ENCODE measurements at places on chromosomes 5 and 9. TPM values are rescaled to one million over a fixed set of nuclear protein-coding genes. Genes with fewer than 3 reads are reported as not detected.

GRCh38 chr5:168816661-168817060, 237.5 kb upstream of the PANK3 start:
- DNase-seq: no peak

DNA sequence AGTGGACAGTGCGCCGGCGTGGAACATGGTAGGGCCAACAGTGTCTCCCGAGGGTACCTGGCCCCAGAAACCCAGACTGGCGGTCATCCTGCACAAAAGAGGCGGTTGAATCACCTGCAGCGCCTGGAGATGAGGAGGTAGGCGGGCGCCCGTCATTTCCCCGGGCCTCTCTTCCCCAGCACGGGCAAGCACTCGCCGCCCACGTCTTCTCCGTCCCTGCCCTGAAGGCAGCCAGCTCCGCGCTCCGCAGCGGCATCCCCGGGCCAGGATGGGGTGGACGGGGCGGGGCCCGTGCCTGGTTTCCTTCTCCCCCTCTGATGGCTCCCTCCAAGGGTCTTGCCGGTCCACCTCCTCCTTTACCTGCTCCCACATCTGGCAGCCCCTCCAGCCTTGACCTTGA, 27.1 kb upstream of the N4BP3 start:
- DNase-seq: no peak

- no peak for DNase-seq
Measured at GRCh38 chr9:136254381-136255165, 9.0 kb upstream of the QSOX2 start.

DNA sequence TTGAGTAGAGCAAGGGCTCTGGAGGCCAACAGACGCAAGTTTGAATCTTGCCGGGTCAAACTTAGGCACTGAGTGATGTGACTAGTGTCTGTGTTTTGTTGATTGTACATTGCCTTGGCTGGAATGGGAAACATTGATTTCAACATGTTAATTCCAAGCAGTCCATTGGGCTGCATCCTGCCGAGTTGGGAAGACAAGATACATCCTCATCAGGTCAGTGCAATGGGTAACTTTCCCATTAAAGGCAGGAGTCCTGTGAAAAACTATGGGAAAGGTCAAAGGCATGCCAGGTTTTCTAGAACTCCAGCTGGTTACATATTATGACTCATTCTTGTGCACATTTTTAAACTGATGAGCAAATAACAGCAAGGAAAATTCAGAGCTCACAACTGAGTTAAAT, 126.5 kb upstream of the ABCA1 start:
- peak; percentile 75 for DNase-seq

- DNase-seq: peak; percentile 0
Measured at GRCh38 chr5:131672776-131673175, 37.7 kb upstream of the RAPGEF6 start.

DNA sequence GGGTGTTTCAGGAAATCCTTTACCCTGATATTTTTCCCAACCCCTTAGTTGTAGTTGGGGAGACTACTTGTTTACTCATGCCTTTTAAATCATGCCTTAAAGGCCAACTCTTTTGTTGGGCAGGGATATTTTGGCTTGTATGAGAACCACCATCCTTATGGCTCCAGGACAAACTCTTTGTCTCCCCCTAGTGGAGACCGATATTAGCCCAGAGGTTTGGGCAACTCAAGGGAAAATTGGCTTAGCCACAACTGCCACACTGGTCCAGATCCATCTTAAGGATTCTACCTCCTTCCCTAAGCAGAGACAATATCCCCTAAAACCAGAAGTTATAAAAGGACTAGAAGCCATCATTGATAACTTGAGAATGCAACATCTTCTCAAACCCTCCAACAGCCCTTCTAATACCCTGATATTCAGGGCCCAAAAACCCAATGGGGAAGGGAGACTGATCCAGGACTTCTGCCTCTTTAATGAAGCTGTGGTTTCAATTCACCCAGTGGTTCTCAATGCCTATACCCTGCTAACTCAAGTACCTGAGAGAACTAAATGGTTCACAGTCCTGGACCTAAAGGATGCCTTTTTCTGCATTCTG, 100.9 kb upstream of the HCN1 start:
- DNase-seq: peak; percentile 3

DNA sequence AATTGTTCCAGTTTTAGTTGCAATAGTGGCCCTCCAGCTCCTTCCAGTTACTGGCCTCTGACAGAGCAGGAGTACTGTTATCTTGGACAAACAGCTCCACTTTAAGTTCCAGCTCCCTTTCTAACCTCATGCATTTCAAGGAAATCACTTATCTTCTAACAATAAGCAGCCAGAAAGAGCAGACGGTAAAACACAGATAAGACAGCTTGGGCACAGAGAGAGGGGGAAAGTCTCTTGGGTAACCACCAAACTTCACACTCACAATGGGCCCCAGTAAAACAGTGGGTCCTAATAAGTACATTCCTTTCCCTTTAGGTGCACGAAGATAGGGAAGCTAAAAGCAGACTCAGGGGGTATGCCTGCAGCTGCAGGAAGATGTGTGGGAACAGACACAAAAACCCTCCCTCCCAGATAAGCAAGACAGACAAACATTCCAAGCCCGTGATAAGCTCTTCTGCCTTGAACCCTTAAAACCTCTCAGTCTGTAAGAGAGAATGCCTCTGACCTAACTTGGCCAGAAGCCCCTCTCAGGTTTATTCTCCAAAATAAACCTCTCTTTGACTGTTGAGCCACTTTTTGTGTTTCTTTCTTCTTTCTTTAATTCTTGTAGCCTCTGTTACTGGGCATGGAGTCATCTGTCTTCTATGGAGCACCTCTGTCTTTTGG, 30.8 kb downstream of the OR1J1 start:
- no peak for DNase-seq

GRCh38 chr9:78073722-78074121, 42.1 kb upstream of the GNAQ start:
- DNase-seq: no peak

DNA sequence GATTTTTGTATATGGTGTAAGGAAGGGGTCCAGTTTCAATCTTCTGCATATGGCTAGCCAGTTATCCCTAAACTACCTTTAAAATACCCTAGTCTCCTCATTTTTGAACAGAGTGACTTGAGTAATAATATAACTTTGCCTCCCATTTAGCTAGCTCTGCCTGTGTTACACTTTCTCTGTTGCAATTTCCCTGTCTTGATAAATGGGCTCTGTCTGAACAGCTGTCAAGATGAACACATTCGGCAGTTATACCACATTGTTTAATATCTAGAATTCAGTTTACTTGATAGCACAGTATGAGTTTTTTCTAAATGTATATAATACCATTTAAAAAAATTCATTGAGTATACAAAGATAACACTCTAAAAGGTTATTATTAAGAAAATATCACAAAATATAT, 562.9 kb upstream of the FTMT start:
- DNase-seq: no peak

DNA sequence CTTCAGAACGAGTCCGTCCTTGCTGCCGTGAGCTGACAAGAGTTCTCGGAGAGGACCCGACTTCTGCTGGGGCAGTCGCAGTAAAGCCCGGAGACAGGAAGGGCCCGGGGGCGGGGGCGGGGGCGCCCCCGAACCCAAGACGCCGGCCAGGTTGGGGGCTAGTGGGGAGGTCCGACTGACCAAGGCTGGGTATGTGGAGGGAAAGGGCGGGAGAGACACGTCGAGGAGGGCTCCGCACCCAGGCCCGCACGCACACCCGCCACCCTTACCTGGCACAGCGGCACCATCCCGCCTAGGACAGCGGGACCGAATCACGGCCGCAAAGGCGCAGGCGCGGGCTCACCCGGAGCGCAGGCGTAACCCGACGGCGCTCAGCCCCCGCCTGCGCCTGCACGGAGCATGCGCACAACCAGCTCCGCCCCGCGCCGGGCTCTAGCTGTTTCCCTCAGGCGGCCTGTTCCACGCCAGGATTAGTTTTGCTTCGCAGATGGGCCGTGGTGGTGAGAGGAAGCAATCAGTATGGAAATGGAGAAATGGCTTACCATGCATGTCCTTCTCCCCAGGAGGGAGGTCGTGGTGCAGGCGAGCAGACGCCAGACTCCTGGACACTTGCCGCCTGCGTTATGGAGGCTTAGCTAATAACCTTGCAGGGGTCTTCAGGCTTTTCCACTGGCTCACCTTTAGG, at the start of gene MOCS2:
Gene MOCS2 (minus strand): TSS at position 315 of the 685 bp plus-strand sequence. CDS start 2,583 bp downstream, outside the sequence.
- peak; percentile 95 for DNase-seq

GRCh38 chr9:18985996-18986395, 47.0 kb downstream of the SAXO1 start:
- DNase-seq: no peak

GRCh38 chr5:150644514-150644913, 4.1 kb downstream of the SYNPO start:
- no peak for DNase-seq

GRCh38 chr5:40937075-40937474, 27.8 kb downstream of the C7 start:
- DNase-seq: no peak

GRCh38 chr5:150265870-150266383, 23.6 kb downstream of the CAMK2A start:
- no peak for DNase-seq

- no peak for DNase-seq
Measured at GRCh38 chr5:41154491-41154890, 58.8 kb downstream of the C6 start.

OTP gene
- not detected for polyA plus RNA-seq

TAL2 gene
- not detected for polyA plus RNA-seq

PCA3 gene
- 0.39 TPM for polyA plus RNA-seq

ZNF883 gene
- 10.7 TPM for polyA plus RNA-seq

LVRN gene
- 0.25 TPM for polyA plus RNA-seq

SLC6A18 gene
- polyA plus RNA-seq: not detected

SERF1A gene
- 31.6 TPM for polyA plus RNA-seq

STKLD1 gene
- polyA plus RNA-seq: 7.3 TPM

GABRA1 gene
- not detected for polyA plus RNA-seq

GSN gene
- polyA plus RNA-seq: 299 TPM

PCDHGA4 gene
- polyA plus RNA-seq: 0.20 TPM

HACD4 gene
- 0.29 TPM for polyA plus RNA-seq

SIGMAR1 gene
- polyA plus RNA-seq: 137 TPM

AP3B1 gene
- 32.2 TPM for polyA plus RNA-seq
